EL (cell line): ENCODE measurements at places on chromosomes 1 and 21.

DNA sequence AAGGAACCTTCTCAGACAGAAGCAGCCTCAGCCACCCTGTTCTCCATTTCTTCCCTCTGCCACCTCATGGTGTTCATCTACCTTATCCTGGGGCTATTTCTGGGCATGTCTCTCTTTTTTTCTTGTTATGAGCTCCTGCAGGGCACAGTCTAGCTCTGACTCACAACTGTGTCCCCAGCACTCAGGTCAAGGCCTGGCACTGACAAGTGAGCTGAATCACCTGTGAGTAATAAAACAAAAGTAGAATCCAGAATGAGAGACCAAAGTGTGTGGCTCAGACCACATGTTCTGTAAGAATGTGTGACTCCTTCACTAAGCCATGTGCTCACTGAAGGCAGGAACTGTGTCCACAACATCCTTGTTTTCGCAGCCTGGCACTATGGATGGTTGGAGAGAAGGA, 23.2 kb downstream of the C1orf94 start:
- DNase-seq = no peak

- no peak for DNase-seq
Observed at GRCh38 chr1:30693822-30694221, 29.6 kb downstream of the MATN1 start.

DNA sequence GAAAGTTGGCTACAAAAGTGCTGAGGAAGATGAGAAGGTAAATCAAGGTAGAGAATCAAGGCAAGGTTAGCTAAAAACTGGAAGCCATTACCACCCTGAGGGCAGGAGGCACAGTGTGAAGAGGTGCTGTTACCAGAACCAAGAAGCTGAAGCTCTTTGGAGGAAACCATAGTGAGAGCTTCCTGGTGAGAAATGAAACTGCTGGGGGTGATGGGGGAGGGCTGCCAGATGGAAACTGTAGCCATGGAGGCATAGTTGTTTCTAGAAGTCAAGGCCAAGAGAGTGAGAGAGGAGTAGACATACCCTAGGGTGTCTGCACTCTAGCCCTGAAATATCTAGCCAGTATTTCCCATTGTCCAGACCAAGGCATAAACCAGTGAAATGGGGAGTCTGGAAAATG, 28.7 kb downstream of the IFI44 start:
- no peak for DNase-seq

DNA sequence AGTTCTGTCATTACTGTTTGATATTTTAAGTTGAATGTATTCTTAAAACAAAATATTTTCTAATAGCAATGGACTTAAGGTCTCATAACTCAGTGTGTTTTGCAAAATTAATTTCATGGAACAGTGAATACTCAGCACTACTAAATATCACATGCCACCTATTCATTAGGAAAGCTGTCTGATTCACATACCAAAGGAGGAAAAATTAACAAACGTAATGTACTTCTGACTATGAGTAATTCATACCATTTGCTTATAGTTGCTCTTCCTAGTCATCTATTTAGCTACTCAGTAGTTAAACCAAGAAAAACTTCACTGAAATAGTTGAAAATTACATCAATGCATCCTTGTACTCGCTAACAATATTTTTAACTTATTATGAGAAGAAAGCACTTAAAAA, 35.2 kb downstream of the TP53BP2 start:
- no peak for DNase-seq

DNA sequence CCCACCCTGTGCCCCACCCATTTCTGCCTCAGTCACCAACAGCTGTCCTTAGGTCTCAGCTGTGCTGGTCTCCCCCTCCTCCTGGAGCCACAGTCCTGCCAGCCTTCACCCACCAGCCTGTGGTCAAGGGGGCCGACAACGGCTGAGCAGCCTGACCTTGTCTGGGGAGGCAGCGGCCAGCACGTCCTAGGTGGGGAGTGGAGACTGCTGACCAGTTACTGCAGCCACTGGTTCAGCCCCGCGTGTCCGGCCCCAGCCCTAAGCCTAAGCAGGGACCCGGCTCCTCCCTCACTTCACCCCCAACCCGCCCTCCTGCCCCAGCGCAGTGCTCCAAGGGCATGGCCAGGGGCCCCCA, 79.2 kb downstream of the MORN1 start:
- no peak for DNase-seq

GRCh38 chr1:182050481-182051448, 10.7 kb downstream of the ZNF648 start:
- DNase-seq = no peak

DNA sequence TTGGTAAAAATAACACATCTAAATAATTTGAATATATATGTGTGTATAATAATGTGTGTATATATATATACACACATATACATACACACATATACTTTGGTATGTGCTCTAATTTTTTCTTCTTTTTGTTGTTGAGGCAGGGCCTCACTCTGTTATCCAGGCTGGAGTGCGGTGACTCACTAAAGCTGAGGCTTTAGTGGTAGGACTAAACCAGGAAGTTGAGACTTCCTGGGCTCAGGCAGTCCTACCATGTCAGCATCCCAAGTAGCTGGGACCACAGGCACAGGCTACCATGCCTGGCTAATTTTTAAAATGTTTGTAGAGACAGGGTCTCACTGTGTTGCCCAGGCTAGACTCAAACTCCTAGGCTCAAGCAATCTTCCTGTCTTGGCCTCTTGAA, 46.7 kb upstream of the CXADR start:
- peak; percentile 70 for DNase-seq

DNA sequence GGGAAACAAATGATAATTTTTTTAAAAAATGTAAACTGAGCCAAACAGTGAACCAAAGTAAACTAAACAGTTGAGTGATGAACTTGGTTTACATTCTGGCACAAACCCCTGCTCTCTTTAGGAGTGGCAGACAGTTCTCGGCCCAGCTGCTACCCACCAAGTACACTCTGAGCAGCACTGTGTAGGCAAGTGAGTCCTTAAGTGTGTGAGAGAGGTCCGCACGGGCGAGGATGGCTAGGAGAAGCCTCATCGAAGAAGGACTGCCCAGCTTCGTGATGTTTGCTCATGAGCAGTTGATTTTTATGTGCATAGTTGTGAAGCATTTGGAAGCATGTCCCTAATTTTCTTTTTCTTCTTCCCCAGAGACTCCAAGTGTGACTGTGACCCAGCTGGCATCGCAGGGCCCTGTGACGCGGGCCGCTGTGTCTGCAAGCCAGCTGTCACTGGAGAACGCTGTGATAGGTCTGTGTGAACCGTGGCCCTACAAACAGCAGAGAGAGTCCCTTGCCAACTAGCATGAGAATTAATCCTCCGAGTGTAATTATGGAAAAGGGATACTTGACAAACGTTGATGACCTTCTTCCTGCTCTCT, 32.1 kb downstream of the LAMC2 start:
- no peak for DNase-seq

GRCh38 chr1:27372808-27373690, 1.6 kb downstream of the FCN3 start:
- no peak for DNase-seq

- no peak for DNase-seq
Observed at GRCh38 chr21:17976139-17976538, 157.0 kb upstream of the C21orf91 start.

DNA sequence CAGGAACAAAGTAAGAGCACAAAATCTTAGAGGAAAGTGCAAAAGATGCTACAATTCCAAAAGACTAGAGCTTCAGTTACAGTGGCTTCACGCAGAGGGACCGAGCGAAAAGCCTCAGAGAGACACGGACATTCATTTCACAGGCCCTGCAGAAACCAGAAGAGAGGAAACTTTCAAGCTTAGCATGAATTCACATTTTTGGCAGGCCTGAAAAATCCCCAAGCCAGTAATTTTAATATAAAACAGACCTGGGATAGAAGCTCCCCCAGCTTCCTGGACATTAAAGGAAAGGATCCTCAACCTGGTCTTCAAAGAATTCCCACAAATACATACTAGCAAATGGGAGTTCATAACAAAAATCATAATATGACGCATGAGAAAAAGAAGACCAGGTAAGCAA, 66.2 kb downstream of the HSF2BP start:
- no peak for DNase-seq

DNA sequence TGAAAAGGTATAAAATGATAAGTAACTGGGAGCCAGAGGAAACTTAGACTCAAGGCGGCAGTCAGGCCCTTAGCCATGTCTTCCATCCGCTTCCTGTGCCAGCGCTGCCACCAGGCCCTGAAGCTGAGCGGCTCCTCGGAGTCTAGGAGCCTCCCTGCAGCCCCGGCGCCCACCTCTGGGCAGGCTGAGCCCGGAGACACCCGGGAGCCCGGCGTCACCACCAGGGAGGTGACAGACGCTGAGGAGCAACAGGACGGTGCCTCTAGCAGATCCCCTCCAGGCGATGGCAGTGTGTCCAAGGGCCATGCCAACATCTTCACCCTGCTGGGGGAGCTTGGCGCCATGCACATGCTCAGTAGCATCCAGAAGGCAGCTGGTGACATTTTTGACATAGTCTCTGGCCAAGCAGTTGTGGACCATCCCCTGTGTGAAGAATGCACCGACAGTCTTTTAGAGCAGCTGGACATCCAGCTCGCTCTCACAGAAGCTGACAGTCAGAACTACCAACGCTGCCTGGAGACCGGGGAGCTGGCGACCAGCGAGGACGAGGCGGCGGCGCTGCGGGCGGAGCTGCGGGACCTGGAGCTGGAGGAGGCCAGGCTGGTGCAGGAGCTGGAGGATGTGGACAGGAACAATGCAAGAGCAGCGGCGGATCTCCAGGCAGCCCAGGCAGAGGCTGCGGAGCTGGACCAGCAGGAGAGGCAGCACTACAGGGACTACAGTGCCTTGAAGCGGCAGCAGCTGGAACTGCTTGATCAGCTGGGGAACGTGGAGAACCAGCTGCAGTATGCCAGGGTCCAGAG, at the start of gene BECN2:
Gene BECN2 (plus strand): TSS at position 76 of the 803 bp plus-strand sequence. CDS start 0 bp downstream, at position 76.
- DNase-seq = no peak

DNA sequence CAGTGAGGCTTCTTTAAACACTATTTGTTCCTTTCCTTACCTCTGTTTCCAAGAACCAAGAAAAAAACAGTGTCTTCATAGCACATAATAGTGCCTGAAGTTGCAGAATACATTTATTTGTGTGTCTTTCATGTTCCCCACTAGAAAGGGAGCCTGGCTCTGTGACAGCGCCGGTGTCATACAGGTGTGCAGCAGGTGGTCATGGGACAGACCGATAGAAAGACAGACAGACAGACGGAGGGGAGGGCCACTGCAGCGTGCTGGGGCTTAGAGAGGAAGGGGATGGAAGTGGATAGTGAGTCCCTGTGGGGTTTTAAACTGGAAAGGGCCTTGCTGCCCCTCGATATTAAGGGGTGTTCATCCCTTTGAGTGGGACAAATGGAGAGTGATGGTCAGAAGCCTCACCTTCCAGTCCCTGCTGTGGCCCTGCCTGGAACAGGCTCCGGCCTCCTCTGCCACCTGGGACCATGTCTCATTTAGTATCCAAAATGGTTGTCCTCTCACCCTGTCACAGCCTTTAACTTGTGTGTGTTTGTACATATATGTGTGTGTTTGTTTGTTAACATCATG, 152.9 kb downstream of the PGBD5 start:
- DNase-seq = no peak

- DNase-seq = peak; percentile 76
Observed at GRCh38 chr1:155218854-155219591, 10.5 kb downstream of the MTX1 start.

DNA sequence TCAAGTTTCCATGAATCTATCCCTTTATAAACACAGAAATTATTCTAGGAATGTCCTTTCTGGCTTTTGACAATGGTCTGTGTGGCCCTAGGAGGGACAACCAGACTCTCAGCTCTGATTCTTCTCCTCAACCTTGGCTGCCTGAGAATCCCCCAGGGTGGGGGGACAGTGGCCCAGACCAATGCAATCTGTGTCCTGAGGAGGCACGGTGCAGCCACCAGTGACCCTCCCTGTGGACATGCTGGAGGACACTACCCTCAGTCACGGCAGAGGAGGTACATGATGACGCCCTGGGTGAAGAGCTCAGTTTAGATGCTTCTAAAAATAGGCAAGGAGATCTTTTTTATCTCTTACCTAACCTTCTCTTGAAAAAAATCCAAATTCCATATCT, 91.7 kb downstream of the PGBD5 start:
- DNase-seq = no peak

DNA sequence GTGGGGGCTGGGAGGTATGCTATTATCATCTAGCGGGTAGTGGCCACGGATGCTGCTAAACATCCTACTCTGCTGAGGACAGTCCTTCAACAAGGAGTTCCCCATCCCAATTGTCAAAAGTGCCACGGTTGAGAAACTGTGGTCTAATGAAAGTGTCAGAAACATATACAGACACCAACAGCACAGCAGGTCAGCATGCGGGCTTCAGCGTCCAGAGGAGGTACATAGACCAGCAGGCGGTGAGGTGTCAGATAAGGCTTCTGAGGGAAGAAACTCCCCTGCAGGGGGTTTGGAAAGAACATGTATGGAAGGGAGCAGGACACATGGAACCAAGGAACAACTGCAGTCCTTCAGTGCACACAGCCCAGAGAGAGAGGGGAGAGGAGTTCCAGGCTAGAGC, 4.8 kb upstream of the TTC4 start:
- no peak for DNase-seq

DNA sequence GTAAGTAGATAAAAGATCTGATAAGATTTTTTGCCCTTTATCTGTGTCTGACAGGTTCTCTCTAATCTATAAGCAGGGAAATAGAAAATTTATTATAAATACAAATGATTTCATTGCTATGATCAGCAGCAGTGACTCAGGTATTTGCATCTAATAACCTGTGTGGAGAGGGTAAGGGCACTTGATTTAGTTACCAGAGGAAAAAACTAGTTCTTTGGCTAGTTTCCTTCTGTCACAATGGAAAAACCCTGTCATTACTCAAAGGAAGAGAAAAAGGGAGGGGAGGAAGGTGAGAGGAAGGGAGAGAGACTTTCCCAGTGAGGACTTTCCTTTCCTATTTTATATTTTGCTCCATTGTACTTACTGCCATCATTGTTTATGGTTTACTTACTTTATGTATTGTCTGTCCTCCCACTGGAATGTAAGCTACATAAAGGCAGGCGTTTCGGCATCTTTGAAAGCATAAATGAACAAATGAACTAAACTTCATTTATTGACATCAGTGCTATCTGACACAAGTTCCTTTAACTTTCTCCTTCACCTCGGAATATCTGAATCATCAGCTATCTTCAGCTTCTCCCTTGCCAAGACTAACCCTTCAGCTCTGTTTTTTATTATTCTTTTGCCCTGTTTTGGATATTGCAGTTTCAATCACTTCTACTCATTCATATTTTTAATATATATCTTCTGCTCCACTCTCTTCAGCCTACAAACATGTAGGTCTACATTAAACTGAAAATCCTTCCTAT, 34.9 kb downstream of the WDR3 start:
- DNase-seq = no peak

- peak; percentile 99 for DNase-seq
Observed at GRCh38 chr1:205301205-205301821, 20.2 kb downstream of the NUAK2 start.

DNA sequence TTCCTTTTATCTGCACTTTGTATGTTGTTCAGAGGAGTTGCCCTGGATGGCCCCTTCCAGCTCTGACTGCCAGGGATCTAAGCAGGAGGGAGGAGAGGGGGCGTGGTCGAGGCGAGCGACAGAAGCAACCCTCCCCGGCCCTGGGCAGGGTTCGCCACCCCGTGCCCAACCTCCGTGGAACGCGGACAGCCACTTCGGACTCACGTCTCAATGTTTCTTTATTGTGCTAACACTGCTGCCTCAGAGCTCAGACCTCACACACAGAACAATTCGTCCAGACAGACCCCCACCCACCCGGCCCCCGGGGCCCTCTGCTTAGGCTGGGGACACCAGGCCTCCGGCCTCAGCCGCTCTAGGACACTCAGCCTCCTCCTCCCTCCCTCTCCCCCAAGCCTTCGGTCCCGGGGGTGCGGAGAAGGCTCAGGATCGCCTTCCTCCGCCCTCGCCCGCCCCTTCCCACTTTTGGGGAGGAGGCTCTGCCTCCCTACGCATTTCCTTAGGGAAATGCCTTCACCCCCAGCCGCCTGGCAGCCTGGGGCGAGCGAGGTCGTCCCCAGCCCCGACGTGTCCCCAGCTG, 8.3 kb downstream of the VSIG8 start:
- DNase-seq = peak; percentile 71
